ENCODE measurements at places on chromosomes 7 and 10.

DNA sequence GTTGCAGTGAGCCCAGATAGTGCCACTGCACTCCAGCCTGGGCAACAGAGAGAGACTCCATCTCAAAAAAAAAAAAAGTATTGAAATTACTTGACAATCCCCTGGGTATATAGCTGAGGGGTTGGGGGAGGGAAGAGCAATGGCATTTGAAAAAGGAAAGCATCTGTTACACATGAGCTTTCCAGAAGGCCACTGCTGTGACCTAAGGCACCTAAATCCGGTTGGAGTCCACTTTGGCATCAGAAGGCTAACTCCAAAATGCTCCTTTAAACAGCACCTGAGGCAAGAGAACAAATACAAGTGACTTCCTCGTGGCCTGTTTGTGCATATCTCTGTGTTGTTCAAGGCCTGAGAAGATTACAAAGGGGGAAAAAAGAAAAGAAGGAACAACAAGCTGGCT lies 74.8 kb upstream of the PALS2 start:
- no peak for DNase-seq

GRCh38 chr10:7475939-7476338 lies 65.1 kb upstream of the SFMBT2 start:
- DNase-seq: no peak

DNA sequence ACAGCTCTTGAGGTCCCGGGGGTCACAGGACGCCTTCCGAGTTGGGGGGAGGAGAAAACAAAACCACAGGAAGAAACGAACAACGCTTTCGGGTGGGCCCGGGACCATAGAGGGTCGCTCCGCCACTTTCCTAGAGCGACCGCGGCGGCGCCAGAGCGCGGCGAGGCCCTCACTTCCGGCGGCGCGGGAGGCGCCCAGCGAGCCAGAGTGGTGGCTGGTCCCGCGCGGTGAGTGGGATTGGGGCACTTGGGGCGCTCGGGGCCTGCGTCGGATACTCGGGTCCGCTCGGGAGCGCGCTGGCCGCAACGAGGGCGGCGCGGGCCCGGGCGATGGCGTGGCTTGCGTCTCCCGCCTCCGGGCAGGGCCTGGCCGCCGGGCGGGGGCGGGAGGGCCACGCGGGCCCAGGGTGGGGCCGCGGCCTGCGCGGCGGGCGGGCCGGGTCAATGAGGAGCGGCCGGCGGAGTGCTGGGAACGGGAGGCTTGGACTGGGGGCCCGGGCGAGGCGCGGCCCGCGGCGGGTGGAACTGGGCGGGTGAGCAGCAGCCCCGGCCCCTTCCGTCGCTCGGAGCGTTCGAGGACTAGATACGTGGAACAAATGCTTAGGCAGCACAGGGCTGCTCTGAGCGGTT lies at the start of gene ZNF22:
Gene ZNF22 (plus strand): TSS at position 172 of the 629 bp plus-strand sequence. CDS start 2,446 bp downstream, outside the sequence.
- no peak for DNase-seq

GRCh38 chr10:101694674-101695403 lies at the start of gene FBXW4:
FBXW4 (minus strand) TSS chr10:101695170; CDS start chr10:101695105, 65 bp downstream.
- peak; percentile 41 for DNase-seq

DNA sequence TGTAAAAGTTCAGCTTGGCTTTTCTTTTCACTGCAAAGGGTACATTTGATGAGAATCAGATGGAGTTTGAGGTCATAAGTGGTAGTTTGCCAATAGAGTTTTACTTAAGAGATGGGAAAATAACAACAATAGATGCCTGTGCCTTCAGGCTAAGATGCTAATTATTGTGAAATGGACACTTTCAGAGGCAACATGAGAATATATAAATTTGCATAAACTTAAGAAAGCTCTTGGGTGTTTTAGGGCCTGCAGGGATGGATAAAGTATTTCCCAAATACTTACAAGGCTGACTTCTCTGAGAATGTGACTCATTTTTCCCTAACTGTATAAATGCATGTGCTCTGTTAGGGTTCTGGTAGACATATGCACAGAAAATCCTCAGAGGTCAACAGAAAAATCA lies 200.3 kb upstream of the SVIL start:
- no peak for DNase-seq

DNA sequence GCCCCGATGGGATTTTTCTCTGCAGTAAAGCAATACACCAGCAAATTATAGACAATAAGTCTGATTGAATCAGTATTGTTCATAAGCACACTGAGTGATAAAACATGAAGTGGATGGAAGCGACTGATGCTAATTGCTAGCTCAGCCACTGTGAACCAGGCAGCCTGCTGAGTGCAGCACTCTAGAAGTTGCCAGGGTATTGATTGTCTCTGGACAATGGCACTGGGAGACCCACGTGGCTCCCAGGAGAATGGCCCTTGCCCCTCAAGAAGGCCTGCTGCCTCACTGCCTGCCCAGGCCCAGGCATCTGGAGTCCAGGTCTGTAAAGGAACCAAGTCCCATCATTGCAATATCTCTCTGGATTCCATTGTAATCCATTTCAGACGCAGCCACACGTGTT lies 80.4 kb upstream of the TCERG1L start:
- no peak for DNase-seq

GRCh38 chr10:60739558-60739957 lies 38.7 kb upstream of the CDK1 start:
- DNase-seq: no peak

DNA sequence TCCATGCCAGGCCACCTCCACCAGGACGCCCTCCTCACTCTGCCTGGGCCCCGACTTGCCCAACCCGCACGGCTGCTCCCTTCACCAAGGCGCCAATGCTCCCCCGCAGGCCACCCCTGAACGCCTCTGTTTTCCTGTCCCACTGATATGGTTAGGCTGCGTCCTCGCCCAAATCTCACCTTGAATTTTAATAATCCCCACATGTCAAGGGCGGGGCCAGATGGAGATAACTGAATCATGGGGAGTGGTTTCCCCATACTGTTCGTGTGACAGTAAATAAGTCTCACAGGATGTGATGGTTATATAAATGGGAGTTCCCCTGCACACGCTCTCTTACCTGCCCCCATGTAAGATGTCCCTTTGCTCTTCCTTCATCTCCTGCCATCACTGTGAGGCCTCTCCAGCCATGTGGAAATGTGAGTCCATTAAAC lies 29.8 kb downstream of the RSU1 start:
- DNase-seq: no peak

DNA sequence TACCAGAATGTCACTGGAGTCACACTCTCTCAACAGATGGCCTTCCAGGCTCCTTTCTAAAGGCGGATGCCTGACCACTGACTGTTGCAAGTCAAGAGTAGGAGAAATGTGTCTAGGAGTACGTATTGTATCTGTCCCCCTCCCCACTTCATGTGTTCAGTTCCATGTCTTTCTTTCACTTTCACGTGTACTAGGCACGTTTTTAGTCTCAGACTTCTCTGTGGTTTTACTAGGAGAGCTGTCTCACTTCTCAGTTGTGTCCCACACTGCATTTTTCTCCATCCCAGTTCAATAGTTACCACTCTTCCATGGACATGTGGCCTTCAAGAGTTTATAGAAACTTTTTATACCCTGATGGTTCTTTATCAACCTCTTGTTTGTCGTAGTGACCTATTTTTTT lies 893.0 kb downstream of the NRG3 start:
- DNase-seq: no peak

DNA sequence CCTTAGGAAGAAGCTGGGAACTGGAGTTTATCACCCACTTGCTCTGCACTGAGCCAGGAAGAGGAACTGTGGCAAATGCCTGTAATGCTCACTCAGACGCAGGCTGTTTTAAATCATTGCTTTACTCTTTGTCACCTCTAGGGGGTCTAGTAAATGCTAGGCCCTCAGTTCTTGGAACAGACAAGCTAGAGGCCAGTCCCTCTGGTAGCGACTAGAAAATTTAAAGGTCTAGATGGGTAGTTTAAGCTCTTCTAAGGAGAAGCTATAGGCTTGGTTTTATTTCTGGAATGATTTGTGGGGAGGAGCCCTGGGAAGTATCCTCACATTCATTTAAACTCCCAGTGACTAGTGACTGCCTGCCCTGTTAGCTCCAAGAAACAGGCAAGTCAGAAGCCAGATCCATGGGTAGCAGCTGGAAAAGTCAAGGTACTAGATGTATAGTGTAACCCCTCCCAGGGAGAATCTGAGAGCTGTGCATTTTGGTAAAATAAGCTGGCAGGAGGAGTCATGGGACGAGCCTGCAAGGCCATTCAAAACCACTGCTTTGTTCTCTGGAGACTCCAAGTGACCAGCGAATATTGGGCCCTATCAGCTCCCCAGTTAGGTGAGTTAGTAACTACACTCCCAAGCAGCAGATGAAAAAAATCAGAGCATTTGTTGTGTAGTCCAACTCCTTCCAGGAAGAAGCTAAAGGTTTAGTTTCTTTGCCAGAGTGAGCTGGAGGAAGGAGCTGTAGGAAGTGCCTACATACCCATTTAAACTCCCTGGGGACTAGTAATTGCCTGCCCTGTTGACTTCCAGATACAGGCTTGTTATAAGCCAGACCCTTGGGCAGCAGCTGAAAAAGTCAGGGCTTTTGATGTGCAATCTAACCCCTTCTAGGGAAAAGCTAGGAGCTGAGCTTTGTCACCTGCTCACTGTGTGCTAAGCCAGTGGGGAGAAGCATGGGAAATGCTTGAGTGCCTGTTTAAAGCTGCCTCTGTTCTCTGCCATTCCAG lies 68.9 kb downstream of the DYNC1I1 start:
- no peak for DNase-seq

- no peak for DNase-seq
Measured at GRCh38 chr7:108329514-108329913, 126.7 kb downstream of the NRCAM start.

GRCh38 chr10:86130041-86130440 lies 236.6 kb downstream of the GRID1 start:
- DNase-seq: no peak

- no peak for DNase-seq
Measured at GRCh38 chr7:101718363-101719122, 89.4 kb upstream of the MYL10 start.

DNA sequence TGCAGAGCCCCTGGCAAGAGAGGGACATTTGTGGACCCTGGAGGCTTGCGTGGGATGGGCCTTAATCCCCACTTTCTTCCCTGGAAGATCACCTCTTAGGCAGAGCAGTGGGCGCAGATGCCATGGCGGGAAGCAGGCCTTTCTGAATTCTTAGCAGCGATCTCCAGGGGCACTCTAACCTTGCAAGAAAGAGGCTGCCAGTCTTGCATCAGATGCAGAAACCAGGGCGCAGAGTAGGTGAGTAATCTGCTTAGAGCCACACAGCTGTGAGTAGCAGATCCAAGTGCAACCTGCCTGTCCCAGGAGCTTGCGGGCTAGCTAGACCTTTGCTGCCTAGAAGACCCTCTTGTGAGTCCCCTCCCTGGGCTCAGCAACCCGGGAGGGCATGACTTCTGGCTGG lies 40.0 kb downstream of the KCTD7 start:
- DNase-seq: no peak

GRCh38 chr7:141477865-141478264 lies 73.3 kb upstream of the AGK start:
- no peak for DNase-seq

- DNase-seq: no peak
Measured at GRCh38 chr7:8442051-8442813, 8.8 kb downstream of the NXPH1 start.

DNA sequence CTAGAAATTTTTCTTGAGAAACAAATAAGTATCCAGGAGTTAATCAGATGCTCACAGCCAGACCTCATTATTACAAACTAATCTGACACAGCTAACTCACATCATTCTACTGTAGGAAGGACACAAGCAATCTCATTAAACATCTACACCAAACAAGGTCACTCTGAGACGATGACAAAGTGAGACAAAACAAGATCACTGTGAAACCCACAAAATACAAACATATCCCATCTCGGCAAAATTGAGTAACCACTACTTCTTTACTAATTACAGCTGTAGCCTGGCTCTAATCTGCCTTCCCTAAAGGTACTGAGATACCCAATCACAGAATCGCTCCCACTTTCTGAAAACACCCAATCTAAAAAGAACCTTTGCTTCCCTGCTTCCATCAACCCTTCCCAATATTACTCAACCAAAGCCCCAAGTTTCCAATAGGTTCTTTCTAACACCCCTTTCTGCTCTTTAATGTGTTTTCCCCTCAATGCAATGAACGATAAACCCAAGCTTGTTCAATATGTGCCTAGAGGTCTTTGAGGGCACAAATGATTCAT lies 26.9 kb downstream of the CCDC6 start:
- no peak for DNase-seq

- DNase-seq: no peak
Measured at GRCh38 chr7:121180436-121181063, 148.2 kb upstream of the WNT16 start.

- DNase-seq: no peak
Measured at GRCh38 chr10:74330646-74331045, 179.6 kb downstream of the ADK start.

DNA sequence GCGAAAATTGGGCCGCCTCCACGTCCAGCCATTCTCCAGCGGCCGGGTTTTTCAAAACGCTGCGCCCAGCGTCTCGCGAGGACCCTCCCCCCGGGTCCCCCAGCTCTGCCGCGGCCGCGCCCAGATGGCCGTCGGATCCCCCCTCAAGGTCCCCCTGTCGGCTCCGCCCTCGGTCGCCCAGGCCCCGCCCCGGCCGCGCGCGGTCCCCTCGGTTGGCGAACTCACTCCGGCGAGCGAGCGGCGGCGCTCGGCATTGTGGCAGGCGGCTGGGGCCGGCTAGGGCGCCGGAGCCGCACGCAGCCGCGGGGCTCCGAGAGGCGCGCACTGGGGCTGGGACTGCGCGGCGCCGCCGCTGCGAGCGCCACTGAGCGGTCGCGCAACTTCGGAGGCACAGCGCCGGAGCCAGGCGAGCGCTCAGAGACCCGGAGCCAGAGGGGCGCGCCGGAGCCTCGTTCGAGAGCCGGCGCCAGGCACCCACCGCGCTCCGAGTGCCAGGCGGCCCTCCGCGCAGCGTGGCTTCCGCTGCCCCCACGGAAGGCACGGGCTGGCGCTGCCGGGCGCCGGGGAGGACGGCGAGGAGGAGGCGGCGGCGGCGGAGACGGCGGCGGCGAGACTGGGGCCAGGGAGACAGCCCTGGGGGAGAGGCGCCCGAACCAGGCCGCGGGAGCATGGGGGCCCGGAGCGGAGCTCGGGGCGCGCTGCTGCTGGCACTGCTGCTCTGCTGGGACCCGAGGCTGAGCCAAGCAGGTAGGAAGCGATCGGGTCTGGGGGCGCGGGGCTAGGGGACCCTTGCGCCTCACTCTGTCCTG lies at the start of gene UNC5B:
Gene UNC5B (plus strand): TSS at position 253 of the 809 bp plus-strand sequence. CDS start 416 bp downstream, at position 669.
- peak; percentile 88 for DNase-seq

GRCh38 chr7:51326656-51327286 lies 10.2 kb upstream of the COBL start:
- no peak for DNase-seq

Measured in prostate gland (tissue), 2 donors.